ENCODE measurements at places on chromosomes 1 and 21.

- DNase-seq = no peak
These were observed 38.5 kb upstream of the TDRD10 start for GRCh38 chr1:154463512-154463990.

DNA sequence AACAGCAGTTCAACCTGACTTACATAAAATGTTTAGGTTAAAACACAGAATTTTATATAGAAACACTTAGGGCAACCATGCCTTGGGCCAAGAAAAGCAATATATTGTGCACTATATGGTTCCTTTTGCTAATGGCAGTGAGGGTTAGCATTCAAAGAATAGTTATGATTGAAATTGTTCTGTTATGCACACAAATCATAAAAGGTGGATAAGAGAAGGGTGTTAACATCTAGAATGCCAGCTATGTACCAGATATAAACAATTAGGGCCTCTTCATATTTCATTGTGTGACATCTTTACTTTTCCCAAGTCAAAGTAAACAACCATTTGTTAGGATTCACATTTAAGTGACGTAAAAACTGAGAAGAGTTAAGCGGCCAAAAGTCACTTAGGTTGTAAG, 308.0 kb upstream of the B3GALT2 start:
- DNase-seq = no peak

GRCh38 chr1:33460144-33460543, 12.3 kb upstream of the ZSCAN20 start:
- DNase-seq = no peak

GRCh38 chr1:174358344-174358743, 89.4 kb upstream of the GPR52 start:
- DNase-seq = peak; percentile 2

DNA sequence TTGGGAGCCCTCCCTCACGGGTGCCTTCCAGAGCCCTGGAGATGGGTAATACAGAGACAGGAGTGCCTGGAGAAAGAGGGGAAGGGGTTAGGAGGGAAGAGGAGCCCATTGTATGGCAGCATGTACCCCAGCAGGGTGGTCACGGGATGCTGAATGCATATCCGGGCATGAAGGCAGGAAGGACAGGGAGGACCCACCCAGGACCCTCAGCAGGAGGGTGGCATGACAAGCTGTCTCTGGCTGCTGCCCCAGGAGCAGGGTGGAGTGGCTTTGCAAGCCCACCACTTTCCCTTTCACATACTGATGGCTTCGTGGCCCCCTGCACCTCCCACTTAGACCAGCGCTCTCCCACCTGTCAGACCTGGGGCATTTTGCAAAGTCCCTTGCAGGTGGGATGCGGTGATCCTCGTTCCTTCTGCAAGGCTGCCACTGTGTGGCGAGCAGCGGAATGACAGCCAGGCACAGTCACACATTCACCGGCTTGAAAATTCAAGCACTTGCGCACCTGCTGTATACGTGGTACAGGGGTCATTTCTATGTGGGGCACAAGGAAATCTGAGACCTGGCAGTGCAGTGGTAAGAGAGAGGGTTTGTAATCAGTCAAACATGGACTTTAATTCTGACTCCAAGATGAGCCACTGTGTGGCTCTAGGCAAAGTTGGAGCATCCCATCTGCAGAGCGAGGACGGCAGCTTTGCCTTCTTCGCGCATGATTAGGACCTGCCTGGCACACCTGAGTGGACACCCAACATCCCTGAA, 53.2 kb upstream of the TMEM51 start:
- peak; percentile 18 for DNase-seq

DNA sequence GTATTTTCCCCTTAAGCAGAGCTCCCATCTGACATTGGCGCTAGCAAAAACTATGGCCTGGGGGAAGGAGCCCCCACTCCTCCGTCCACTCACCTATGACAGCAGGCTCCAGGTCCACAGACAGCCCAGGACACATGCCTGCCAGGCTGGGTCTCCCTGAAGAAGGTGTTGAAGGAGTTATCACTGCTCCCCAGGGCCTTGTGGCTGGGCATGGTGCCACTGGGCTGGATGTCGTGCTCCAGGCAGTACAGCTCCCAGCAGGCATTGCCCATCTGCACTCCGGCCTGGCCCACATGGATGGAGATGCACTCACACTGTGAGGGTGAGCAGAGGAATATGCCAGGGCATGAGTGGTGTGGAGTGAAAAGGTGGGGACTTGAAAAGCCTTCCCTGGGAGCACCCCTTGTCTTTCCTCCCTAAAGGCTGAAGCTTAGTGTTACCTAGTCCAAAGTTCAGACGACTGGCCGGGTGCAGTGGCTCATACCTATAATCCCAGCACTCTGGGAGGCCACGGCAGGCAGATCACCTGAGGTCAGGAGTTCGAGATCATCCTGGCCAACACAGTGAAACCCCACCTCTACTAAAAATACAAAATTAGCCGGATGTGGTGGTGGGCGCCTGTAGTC, 30.0 kb downstream of the RABIF start:
- DNase-seq = no peak

DNA sequence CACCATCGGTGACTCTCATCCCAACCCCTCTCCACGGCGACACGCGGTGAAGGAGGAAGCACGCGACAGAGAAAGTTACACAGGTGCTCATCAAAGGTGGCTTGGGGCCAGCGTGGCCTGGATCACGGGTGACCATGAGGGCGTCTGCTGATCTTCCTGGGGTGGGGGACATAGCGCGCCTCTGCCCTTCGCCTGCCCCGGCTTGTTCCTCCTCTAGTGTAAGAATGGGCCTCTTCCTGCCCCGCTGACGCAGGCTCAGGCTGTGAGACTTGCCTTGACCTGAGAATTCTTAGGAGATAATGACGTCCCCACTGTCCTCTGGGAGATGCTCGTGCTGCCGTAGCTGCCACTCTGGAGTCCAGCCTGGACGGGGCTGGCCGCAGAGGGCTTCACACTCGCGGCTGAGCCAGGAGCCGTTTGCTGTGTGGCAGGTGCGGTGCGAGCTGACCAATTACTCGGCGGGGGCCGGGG, 39.0 kb upstream of the TMEM52 start:
- DNase-seq = no peak

DNA sequence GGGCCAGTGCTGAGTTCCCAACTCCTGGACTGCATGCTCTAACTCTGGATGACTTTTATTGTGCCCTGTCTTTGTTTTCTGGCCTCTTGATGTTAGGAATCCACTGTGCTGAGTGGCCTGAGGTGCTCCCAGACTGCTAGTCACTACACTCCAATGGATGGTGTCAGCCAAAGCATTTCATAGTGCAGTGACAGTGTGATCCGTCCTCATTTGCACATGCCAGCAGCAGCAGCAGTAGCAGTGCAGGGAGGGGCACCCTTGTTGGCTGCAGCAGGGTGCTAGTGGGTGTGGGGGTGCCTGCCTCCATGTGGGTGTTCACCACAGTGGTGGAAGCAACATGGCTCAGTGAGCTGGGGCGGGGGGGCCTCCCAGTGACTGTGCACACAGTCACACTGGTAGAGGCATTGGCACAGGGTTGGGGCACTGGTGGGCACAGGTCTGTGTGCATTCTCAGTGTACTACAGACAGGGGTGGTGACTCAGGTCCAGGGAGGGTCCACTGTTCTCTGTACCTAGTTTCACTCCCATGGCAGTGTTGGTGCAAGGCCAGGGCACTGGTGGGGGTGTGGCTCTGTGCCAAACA, 214.0 kb downstream of the ZC3H11B start:
- no peak for DNase-seq

DNA sequence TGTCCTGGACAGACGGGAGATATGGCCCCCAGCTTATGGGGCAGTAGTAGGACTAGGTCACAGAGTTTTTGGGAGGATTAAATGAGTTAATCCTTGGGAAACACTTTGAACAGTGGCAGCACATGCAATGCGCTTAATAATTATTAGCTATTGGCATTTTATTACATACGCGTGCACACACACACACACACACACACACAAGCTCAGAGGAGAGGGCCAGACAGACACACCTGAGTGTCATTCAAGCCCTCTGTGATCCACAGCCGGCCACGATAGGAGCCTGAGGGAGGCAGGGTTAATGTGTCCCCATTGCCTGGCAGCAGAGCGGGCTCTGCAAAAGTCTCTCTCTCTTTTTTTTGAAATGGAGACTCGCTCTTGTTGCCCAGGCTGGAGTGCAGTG, 37.9 kb downstream of the EPHA2 start:
- DNase-seq = no peak

- DNase-seq = no peak
These were observed 2.2 kb downstream of the MAP7D1 start for GRCh38 chr1:36157973-36158826.

GRCh38 chr1:196302981-196303380, 305.3 kb downstream of the KCNT2 start:
- no peak for DNase-seq

DNA sequence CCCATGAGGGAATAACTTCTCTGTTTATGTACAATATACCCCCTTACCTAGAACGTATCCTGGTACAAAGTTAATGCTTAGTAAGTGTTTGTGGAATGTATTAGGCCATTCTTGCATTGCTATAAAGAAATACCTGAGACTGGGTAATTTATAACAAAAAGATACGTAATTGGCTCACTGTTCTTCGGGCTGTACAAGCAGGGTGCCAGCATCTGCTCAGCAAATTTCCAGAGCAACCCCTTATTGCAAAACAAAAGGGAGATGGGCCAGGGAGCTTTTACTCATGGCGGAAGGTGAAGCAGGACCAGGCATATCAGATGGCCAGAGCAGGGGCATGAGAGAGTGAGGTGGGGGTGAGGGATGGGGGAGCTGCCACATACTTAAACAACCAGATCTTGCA, 123.4 kb upstream of the C8B start:
- no peak for DNase-seq

GRCh38 chr1:164748253-164748899, 189.4 kb downstream of the PBX1 start:
- peak; percentile 88 for DNase-seq

- no peak for DNase-seq
These were observed 34.2 kb downstream of the CNN3 start for GRCh38 chr1:94892604-94893254.

GRCh38 chr1:78104322-78104721, 58.6 kb downstream of the GIPC2 start:
- DNase-seq = peak; percentile 91

- DNase-seq = no peak
These were observed 39.6 kb upstream of the GRIK3 start for GRCh38 chr1:37073854-37074379.

DNA sequence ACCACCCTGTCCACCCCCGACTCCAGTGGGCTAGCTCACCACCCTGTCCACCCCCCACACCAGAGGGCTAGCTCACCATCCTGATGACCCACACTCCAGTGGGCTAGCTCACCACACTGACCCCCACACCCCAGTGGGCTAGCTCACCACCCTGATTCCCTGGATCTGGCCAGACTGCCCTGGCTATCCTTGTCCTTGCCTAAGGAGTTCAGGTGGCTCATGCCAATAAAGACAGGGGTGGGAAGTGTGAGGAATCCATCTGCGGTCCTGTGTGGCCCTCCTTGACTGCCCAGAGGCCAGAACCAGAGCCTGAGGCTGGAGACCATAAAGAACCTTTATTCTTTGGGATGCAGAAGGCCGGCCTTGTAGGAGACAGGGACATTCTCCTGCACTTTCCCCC, 3.6 kb downstream of the PADI1 start:
- no peak for DNase-seq

- DNase-seq = peak; percentile 13
These were observed 14.4 kb downstream of the MTF2 start for GRCh38 chr1:93093332-93094006.

DNA sequence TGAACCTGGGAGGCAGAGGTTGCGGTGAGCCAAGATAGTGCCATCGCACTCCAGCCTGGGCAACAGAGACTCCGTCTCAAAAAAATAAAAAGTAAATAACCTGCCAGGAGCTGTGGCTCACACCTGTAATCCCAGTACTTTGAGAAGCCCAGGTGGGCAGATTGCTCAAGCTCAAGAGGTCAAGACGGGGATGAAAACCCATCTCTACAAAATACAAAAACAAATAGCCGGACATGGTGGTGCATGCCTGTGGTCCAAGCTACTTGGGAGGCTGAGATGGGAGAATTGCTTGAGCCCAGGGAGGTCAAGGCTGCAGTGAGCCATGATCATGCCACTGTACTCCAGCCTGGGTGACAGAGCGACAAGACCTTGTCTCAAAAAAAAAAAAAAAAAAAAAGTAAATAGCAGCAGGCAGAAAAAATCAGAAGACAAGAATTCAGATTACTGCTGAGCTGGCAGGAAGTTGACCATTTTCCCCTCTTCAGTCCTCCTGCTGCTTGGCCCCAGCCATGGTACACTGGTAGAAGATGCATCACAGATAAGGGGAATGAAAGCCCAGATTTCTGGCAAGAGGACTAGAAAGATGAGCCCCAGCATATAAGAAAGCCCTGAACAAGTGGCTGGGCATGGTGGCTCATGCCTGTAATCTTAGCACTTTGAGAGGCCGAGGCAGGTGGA, 97.6 kb downstream of the TOMM20 start:
- no peak for DNase-seq

GRCh38 chr1:199173356-199173755, 534.5 kb downstream of the PTPRC start:
- peak; percentile 18 for DNase-seq

DNA sequence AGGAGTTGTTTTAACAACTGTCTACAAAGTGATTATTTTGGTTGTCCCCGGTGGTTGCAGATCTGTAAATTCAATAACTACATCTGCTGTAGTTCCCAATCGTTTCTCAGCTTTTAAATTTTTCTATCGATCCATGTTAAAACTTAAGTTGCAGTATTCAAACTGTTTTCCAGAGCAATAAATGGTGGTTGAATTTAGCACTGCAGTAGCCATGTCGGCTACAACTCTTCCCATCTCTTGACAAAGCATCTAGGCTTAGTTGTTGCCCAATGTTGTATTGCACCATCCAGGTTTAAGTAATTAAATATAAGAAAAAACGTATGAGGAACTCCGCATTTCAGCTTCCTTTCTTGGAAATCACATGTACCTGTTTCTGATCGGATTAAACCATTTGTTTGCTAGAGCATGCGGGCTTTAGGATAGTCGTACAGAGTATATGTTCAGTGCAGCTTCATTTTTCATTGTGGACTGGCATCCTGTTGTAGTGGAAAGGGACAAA, 996 bp downstream of the CNIH4 start:
- peak; percentile 42 for DNase-seq

DNA sequence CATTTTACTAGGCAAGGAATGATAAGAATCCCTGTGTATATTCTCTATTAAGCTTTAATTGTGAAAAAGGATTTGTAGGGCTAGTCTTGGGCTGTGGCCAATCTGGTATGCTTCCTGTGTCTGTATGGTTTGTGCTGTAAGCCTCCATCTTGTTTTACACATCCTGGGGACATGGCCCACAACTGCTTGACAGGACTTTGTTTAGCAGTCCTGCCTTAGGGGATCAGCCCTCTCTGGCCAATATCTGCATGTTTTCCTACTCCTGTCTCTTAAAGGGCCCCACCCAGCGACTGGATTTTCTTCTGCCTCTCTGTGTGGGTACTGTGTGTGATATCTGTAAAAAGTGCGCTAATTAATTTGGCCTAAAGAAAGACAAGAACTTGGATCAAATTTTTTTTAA, 813.2 kb downstream of the PLA2G4A start:
- DNase-seq = no peak

GRCh38 chr1:226342656-226343055, 33.7 kb upstream of the LIN9 start:
- DNase-seq = no peak

DNA sequence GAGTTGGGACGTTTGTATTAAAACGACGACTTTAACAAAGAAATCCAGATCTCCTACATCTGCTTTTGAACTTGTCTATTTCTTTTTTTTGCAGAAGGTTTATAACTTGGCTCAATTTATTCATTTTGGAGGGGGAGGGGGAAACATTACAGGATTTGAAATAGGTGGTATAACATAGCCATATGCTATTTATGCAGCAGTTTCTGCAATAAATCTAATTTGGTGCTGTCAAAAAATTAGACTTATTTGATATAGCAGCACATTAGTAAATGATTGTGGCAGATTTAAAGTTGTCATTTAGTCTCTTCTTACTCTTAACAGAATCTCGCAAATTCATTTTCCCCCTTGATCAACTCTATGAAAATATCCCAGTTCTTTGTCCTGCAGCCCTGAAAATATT, 138.2 kb downstream of the SDCCAG8 start:
- no peak for DNase-seq
